Ascending aorta (tissue), 2 donors: ENCODE measurements at places on chromosomes 4 and X.

DNA sequence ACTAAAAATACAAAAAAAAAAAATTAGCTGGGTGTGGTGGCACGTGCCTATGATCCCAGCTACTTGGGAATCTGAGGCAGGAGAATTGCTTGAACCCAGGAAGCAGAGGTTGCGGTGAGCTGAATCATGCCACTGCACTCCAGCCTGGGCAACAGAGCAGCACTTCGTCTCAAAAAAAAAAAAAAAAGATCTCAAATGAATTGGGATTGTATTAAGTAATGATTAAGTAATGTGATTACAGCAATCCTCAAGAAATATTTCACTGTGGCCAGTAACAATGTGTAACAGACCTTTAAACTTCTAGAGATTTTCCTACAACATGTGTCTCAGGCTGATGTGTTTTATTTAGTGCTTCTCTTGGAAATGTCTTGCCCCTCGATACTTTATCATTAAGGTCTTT is 46.8 kb downstream of the PKD2 start:
- DNase-seq: no peak

GRCh38 chr4:186016796-186017195 is 52.2 kb upstream of the TLR3 start:
- no peak for DNase-seq

GRCh38 chrX:152733261-152733975 is at the start of the genes CSAG1 and MAGEA12:
Gene CSAG1 (minus strand): TSS chrX:152733721. CDS start chrX:152732460, 1,261 bp downstream.
Gene MAGEA12 (plus strand): TSS chrX:152733757. CDS start chrX:152736162, 2,405 bp downstream.
- DNase-seq: no peak

- no peak for DNase-seq
These were observed 74.5 kb upstream of the PAQR3 start for GRCh38 chr4:79013756-79014155.
